Esophagus muscularis mucosa (tissue), 4 donors: ENCODE measurements at places on chromosomes 1 and 21.

GRCh38 chr21:29313662-29314408, 15.1 kb downstream of the BACH1 start:
- DNase-seq, result no peak

DNA sequence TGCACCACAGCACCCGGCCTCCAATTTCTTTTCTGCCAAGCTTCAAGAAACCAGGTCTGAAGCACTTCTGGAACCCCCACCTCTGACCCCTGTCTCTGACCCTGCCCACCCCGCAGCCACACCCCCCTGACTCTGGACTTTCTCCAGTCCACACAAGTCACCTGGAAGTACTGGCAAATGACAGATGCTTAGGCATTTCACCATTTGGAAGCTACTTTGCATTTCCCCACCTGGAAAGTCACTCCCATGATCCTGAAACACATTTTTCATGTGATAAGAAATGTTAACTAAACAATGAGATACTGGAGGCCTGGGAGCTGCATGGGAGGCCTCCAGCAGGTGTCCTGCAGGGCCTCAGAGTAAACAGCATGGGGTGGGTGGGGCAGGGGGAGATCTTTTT, 45.7 kb downstream of the NTPCR start:
- no peak for DNase-seq

DNA sequence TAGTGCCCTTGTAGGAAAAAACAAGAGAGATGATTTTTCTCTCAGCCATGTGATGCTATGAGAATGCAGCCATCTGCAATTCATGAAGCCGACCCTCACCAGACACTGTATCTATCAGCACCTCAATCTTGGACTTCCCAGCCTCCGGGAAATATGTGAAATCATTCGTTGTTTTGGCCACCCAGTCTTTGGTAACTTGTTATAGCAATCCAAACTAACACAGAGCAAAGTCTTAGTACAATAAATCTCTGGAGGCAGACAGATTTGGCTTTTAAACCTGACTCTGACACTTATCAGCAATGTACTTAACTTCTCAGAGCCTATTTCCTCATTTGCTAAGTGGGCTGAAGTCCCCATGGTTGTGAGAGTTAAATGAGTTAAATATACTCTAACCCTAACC, 5.1 kb upstream of the MED18 start:
- no peak for DNase-seq

GRCh38 chr1:40187399-40187798, 26.2 kb downstream of the RLF start:
- DNase-seq, result no peak

DNA sequence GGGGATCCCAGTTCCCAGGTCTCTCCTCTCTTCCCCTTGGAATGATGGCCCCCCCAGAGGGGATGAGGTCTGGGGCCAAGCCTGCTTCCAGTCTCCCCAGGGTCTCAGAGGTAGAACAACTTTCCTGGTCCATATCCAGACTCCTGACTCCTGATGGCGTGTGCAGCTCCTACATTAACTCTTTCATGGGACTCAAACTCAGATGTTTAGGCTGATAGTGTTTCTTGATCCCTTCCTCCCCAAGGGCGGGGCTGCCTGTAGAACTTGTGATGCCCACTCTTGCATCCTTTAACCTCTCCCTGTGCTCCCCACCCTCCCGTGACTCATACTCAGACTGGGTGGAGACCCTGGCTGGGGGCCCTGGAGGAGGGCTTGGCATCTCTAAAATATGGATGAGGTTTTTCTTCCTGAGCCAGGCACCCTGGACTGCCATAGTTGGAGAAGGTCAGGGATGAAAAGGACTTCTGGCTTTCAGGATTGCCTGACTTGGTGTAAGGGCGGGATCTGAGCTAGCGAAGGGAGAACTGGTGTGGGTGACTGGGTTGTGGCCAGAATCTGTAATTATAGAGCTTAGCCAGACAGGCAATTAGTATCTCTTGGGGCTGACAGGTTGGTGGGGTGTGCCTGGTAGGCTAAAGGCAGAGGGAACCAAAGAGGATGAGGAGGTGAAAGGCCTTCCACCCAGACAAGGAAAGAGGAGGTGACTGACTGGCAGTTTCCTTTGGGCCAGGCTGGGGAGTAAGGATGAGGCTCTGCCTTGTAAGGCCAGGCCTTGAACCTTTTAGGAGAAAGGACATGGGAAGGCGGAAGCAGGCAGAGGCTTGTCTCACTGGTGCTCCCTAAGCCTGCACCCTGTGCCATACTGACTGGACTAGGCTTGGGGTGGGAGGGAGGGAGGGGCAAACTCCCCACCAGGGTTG, 1.5 kb downstream of the ATP8B2 start:
- peak; percentile 95 for DNase-seq
